D721Med (cell line): ENCODE measurements at places on chromosomes 3 and 15.

DNA sequence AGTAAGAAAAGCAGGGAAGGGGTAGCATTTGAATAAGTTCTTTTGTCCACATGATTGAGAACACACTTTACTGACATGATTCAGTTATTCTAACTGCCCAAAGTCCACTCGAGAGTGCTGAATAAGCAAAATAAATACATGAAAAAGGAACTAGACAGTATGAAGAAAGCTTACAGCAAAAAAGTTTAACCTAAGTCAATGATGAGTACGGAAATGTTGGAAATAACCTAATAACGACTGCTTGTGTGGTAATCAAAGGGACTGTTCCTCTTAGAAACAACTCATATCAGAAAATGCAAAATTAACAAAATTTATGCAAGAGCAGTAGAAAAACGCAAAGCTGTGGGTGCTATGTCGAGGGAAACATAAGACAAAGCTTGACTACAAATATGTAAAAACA is 36.6 kb downstream of the DMXL2 start:
- DNase-seq: no peak

GRCh38 chr3:194579091-194579606 is 54.1 kb downstream of the TMEM44 start:
- DNase-seq: no peak

DNA sequence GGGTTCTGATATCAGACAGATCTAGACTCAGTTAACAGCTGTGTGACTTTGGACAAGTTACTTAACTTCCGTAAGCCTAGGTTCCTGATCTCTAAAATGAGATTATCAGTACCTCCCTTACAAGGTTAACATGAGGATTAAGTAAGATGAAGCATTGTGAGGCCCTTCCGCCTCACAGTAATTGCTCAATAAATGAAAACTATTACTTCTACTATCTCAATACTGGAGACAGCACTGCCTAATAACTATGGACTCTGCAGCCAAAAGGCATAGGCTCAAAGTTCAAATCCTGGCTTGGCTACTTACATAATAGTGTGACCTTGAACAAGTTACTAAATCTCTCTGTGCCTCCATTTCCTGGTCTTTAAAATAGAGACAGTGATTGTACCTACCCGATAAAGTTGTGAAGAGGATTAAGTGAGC is 82.0 kb upstream of the ATP11B start:
- no peak for DNase-seq

DNA sequence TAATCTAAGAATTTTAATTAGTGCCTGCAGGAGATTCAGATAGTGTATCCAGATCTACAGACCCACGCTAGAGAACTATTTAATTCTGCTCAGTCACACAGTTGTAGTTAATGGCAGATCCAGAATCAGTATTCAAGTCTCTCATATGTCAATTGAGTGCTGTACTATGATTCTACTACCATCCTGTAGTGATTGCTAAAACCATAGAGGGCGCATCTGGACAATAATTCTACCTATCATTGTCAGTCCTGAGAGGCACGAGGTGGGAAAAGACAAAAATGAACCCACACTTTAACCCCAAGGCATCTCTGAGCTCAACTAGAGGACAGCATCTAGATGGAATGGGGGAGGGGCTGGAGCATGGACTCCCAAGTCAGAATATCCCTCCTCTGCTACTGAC is 22.7 kb downstream of the DHX36 start:
- DNase-seq: no peak

GRCh38 chr3:124384527-124384926 is 345.7 kb upstream of the UMPS start:
- DNase-seq: no peak

- no peak for DNase-seq
These were observed 388.6 kb downstream of the GABRG3 start for GRCh38 chr15:27359586-27359985.

- no peak for DNase-seq
These were observed 6.8 kb upstream of the SNX22 start for GRCh38 chr15:64144565-64145281.

GRCh38 chr3:122642935-122643334 is 37.7 kb upstream of the PARP14 start:
- no peak for DNase-seq

GRCh38 chr3:106022913-106023312 is 154.1 kb upstream of the CBLB start:
- no peak for DNase-seq

DNA sequence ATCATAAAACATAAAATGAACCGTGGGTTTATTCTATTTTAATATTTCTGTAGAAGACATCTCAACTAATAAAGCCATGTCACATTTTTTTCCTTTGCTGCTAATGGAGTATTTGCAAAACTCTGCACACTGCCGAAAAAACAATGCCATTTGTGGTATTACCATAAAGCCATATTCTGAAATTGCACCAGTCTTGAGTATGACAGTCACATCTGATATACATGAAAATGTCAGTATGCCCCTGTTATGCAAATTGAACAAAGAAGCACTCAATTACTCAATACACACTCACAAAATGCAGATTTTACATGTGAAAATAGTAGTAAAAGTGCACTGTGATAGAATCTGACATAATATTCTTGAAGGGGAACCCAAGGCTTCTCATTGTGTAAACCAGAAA is 55.2 kb upstream of the CPB1 start:
- no peak for DNase-seq

GRCh38 chr3:126682009-126682408 is 22.0 kb upstream of the CHCHD6 start:
- DNase-seq: no peak

DNA sequence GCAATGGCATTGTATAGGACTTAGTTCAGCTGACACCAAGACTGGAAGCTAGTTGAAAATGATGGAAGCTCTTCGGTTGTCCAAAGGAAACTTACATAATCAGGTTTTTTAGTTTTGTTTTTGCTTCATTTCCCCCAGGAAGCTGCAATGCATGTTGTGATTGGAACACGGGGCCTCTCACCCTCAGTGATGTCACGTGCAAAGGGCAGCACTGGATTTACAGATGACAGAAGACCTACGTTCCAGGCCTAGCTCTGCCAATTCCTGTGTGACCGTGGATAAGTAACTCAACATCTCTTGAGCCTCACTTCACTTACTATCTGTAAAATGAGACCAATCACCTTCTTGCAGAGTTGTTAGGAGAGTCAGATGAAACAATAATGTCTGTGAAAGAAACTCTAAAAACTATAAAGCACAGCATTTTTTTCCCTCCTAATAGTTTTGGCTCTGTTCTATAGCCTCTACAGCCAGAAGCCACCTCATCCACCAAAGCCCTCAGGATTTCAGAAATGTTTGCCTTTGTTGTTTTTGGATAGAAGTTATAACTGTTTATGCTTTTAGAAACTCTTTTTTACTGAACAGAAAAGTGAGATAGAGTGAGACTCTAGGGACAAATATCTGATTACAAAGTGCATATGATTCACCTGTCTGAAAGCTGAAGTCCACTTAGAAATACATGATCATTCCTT is 4.6 kb downstream of the RBSN start:
- no peak for DNase-seq

GRCh38 chr15:45704329-45705249 is 69.8 kb downstream of the SQOR start:
- DNase-seq: no peak

DNA sequence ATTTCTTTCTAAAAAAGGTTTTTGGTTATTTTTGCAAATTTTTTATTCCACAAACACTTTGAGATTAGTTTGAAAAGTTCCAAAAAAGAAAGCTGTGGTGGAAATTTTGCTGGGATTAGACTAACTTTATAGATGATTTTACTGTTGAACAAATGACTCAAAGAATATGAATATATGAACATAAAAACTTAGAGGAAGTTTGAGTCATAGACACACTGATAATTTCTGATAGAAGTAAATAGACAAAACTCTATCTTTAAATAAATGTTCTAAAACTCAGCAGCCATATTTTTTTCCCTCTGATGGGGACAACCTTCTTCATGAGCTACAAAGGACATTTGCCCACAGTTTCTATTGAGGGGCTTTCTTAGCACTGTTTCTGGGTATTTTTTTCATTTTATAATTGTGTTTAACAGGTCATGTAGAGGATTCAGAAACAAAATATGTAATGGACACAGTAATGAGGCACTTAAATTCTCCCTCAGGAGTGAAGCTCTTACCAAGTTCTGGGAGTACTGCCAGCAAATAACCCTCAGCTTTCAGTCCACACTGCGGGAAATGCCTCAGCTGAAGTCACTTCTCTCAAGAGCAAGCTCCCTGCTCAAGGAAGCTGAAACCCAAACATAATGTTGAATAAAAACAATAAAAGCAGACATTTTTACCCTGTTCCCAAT is 157.6 kb downstream of the NFKBIZ start:
- DNase-seq: no peak

DNA sequence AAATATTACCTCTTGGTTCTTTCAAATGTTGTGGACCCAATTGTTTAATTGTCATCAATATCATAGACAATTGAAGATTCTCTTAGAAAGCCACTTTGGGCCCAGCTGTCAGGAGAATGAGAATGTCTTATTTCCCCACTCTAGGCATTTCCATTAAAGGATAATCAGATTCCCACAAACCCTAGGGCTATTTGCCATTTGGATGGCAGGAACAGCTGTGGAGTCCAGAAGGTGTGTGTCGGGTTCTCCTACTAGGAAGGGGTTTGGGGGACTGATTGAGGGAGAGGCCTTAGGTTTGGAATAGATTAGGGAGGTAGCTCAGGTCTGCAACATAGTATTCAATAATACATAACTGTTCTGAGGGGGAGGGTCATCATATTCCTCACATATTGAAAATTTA is 35.2 kb upstream of the PLSCR5 start:
- no peak for DNase-seq

DNA sequence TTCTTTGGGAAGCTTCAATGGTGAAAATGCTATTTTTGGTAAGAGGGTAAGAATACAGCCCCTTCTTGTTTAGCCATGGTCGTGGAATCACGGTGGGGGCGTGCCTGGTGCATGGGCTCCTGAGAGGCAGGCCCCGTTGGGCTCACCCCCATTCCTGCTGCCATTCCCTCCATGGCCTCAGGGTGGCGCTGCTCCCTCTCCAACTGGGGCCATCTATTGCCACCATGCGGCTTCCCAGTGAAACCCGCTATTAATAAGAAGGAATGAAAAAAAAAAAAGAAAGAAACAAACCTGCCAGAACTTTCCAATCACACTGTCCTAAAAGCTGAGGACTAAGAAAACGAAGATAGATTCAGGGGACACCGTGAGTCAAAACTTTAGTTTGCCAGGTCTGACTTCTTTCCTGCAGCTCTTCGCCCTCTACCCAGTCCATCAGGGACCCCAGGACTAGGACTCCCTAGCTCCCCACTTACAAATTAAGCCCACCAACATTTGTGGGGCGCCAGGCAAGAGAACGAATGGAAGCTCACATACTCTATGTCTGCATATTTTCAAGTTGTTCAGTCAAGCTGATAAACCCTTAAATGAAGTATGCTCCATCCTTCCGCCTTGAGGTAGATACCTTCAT is 30.6 kb upstream of the ABHD2 start:
- peak; percentile 52 for DNase-seq

DNA sequence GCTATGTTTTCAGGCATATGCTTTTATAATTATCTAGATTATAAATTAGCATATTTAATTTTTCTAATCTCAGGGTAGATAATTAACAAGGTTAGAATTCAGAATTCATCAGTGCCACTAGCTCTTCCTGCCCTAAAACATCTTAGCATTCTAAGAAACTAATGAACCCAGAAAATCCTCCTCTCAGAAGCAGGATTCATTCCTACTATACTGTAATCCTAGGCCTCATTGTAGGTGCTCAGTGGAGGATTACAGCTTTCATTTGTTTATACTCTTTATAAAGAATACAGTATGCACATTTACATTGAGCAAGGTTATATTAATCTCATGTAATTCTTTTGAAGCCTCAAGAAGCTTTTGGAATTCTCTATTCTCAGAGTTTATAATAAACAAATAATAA is 20.9 kb downstream of the ACAD11 start:
- DNase-seq: no peak

DNA sequence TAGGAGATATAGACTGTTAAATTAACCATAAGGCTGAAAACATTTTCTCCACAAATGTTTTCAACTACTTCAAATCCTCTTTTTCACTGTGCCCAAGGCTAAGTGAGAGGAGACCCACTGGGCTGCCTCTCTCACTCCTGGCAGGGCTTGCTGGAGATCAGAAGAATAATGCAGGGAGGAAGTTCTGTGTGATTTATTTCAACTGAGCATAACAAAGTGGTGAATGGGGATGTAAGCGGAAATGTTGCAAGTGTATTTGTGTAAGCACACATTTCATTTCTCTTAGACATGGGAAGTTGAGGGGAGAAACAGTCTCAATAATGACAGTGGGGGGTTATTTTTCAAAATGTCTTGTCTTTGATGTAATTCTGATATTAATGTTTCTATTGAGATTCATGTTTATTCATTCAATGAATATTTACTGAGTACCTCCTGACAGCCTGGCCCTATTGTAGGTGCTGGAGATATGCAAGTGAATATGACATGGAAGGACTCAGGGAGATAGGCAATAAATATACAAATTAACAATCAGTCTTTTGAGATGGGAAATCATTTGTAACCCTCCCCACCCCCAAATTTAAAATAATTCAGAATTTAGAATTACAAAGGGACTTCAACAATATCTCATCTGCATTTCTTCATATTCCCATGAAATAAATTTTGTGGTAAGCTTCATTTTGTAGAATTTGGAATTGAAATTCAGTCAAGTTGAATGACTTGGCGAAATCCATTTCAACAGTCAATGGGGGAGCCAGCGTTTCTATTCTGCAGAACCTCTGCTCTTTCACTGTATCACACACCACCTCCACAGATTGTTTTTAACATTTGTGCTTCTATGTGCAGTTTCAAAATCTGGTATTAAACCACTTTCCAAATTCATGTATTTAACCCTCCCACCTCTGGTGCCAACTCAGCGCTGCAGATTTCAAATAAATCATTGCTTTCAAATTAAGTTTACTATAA is 247.2 kb downstream of the SLC9A9 start:
- DNase-seq: no peak

GRCh38 chr15:22947101-22948000 is 32.8 kb downstream of the CYFIP1 start:
- no peak for DNase-seq

DNA sequence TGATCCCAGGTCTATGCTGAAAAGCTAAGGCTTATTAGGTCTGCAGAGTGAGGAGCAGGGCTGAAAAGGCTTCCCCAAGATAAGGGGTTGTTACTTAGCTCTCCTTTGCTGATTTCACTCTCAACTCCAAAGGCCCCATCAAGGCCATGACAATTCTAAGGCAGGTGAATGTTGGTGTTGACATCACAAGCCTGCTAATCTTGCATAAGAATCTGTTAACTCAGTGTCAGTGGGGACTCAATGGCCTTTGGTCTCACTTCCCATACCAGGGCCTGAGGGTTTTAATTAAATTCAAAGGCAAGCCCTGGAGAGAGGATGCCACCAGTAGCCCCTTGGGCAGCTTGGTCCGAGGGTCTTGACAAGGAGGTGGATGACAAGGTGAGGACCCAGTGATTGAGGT is 9.4 kb upstream of the ALAS1 start:
- no peak for DNase-seq

DNA sequence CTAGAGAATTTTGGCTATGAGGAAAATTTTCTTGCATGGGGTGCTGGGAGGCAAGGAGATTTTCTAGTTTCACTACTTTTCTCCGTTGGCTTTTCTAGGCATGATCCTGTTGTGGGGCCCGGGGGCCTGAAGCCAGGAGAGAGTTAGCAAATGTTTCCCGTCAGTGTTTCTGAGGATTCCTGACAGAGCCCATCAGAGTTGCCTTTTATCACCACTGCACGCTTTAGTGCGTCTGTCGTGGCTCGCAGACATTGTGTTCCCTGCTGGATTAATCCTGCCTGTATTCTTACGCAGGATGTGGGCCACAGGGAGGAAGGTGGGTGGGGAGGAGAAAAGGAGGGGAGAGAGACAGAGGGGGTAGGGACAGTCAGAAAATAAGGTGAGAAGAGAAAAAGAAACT is 18.1 kb upstream of the BOC start:
- DNase-seq: no peak
